GM20000 (cell line): ENCODE measurements at places on chromosomes 1 and 21.

DNA sequence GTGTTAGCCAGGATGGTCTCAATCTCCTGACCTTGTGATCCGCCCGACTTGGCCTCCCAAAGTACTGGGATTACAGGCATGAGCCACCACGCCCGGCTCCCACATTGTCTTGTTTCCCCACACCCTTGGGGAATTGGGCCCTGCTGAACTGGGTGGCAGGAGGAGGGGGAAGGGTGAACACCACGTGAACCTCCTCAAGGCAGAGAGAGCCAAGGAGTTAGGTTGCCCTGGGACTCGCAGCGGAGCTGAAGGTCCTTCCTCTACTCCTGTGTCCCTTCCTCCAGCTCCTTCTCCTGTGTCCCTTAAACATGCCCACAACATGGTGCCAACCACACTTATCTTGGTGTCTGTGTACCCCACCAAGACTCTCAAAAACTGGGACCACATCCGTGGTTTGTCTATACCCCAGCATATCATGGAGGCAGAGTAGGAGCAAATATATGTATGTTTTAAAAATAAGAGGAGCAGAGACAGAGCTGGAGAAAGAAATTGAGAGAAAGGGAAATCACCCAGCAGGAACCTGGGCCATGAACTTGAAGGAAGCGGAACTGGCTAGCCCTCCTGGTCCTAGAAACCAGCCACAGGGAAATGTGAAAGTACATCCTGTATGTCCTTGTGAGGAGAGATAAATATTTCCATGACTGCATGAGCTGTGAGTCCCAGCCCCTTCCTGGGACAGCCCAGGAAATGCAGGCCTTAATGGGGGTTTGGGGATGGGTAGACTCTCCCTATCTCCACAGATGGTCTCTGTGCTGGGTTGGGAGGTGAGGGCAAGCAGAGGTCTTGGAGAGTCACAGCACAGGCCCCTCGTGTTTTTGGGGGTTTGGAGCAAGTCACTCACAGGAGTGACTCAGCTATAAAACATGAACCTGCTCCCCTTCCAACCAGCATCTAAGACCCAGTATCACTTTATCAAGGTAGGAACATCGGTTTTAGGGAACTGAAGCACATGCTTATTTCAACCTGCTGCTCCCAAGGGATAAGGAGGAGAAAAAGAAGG, 9.4 kb upstream of the TAL1 start:
- DNase-seq = no peak

- DNase-seq = peak; percentile 59
These were observed 30.6 kb downstream of the OMA1 start for GRCh38 chr1:58515794-58516401.

DNA sequence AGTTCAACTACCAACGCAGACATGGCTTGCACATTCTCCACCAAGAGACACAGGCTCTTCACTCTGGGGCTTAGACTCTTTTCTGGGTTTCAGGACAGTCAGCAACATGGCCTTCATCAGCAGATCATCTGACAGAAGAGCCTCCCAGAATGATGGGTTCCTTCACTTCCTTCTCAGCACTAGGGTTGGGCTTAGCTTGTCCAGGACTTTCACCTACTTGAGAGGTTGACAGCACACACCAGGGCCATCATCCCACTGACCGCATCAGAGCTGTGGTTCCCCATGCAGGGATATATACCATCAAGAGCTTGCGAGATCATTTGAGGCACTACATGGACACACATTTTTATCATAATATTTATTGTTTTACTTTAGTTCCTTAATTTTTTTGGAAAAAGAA, 10.4 kb upstream of the NCF2 start:
- DNase-seq = no peak

DNA sequence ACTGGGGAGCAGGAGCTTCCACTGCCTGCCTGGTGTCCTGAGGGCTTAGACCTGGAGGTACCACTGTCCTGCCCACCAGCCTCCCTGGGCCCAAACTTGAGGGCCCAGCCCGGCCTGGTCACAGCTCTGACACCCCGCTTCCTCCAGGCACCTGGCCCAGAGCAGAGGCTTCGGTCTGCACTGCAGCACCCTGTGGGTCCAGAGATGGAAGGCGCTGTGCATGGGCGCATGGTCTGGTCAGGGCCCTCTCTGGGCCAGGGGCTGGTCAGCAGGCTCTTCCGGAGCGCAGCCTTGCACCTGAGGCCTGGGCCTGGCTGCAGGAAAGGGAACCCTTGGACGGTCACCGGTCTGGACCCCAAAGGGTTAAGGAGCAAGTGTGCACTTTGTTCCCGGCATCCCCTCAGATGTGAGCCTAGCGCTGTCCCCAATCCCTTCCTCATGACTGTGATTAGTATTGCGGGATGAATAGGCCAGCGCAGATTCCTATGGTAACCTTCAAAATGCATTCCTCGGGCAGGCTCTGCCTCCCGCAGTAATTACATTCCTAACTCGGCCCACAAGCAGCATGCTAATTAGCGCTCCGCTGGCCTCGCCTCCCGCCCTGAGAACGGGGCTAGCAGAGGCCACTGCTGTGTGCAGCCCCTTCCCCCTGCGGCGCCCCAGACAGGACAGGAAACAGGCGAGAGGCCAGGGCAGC, 36.3 kb downstream of the PRDM16 start:
- no peak for DNase-seq

GRCh38 chr1:200206340-200206739, 178.8 kb downstream of the NR5A2 start:
- DNase-seq = no peak

DNA sequence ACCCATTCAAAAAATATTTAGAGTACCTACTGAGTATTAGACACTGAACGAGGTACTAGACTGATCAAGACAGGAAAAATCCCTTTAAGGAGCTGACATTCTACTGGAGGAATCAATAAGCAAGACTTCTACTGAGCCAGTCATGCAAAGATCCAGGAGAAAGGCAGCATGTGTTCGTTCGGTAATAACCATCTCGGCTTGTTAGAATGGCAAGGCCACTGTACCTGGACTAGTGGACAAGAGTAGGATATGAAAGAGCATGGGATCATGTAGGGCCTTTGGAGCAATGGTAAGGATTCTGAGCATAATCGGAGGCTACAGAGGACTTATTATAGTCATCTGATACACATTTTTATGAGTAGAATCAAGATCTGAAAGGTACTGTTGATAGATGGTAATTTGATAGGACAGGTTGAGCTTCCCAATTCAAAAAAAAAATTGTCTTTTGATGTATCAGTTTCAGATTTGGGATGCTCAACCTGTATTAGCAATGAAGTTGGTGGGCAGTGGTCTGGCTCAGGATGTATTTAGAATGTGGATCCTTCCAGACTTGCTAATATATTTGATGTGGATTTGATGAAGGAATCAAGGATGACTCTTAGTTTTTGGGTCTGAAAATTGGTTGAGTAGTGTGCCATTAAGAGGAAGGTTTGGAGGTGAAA, 2.3 kb downstream of the COX20 start:
- DNase-seq = no peak

- no peak for DNase-seq
These were observed 873 bp downstream of the IFT25 start for GRCh38 chr1:53944469-53945182.

- no peak for DNase-seq
These were observed 23.9 kb upstream of the RUNX1 start for GRCh38 chr21:35072960-35073359.

- no peak for DNase-seq
These were observed 52.5 kb downstream of the MDM4 start for GRCh38 chr1:204568576-204569315.

GRCh38 chr1:87123610-87124009, 205.1 kb upstream of the LMO4 start:
- DNase-seq = no peak

DNA sequence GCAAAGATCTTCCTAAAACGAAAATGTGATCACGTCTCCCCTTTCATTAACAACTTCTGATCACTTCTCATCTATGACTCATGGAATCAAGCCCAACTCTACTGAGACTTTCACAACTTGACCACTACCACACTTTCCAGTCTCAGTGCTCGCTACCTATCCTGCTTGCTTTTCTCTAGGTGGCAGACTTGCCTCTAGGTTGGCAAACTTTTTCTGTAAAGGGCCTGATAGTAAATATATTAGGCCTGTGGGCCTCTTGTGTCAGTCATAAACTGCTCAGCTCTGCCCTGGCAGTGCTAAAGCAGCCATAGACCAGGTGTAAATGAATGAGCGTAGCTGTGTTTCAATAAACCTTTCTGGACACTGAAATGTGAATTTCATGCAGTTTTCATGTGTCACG, 21.5 kb upstream of the HMGB4 start:
- DNase-seq = no peak
